ENCODE measurements at places on chromosomes 16 and 17.

- DNase-seq, result no peak
Observed at GRCh38 chr16:23436951-23437350, 16.0 kb downstream of the COG7 start.

GRCh38 chr16:46817961-46818360 lies 13.0 kb downstream of the C16orf87 start:
- no peak for DNase-seq

DNA sequence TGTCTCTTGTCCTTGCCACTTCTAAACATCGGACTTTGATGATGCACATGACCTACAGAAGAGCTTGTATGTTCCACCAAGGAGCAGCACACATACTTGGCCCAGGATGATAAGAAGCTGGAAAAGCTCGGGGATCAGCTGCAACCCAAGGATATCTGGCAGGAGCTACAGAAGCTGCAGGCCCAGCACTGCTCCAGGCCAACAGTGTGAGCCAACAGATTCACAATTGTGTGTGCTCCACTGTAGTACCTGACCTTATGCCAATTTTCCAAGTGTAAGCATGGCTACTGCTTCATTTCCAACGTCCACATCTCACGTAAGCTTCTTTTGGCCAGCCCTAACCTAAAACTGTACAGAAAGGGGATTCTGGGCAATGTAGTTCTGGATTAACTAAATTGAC lies 83.4 kb downstream of the COX10 start:
- DNase-seq, result no peak

- no peak for DNase-seq
Observed at GRCh38 chr17:62008294-62008693, 56.8 kb downstream of the MED13 start.

DNA sequence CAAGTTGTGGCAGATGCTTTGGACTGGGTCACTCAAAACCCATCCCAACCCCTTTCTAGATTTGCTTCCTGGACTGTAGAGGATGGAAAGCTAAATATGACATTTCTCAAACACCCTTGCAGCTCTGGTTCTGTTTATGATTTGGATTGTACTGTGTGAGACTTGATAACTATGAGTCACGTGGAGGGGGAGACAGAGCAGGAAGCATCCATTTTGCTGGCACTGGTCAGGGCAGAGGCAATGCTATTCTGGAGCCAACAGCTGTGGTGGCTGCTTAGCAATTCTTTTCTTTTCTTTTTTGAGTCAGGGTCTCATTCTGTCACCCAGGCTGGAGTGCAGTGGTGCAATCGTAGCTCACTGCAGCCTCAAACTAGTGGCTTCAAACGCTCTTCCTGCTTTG lies 13.6 kb upstream of the TERF2 start:
- no peak for DNase-seq
